ENCODE measurements at places on chromosomes 7 and 10.

- peak; percentile 83 for DNase-seq
These were observed 234.6 kb downstream of the DIP2C start for GRCh38 chr10:454860-455259.

- DNase-seq, result no peak
These were observed 67.6 kb upstream of the C1GALT1 start for GRCh38 chr7:7114575-7115291.

GRCh38 chr10:77907900-77908717 is 18.4 kb downstream of the DLG5 start:
- no peak for DNase-seq

GRCh38 chr7:50366311-50366710 is 61.8 kb downstream of the IKZF1 start:
- no peak for DNase-seq

- DNase-seq, result no peak
These were observed 165.9 kb upstream of the PLXNA4 start for GRCh38 chr7:132742189-132742612.

DNA sequence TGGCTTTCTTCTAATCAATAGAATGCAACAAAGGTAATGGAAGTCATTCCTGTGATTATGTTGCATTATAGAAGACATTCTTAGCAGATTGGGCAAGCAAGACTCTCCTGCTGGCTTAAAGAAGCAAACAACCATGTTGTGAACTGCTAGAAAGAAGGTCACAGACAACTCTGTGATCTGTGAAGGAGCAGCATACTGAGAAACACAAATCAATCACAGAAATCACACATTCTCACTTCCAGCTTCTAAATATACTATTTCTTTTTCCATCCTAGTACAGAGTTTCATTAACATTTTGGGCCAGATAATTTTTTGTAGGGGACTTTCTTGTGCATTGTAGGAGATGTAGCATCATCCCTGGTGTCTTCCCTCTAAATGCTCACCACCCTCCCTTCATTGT is 28.0 kb upstream of the PALS2 start:
- no peak for DNase-seq

DNA sequence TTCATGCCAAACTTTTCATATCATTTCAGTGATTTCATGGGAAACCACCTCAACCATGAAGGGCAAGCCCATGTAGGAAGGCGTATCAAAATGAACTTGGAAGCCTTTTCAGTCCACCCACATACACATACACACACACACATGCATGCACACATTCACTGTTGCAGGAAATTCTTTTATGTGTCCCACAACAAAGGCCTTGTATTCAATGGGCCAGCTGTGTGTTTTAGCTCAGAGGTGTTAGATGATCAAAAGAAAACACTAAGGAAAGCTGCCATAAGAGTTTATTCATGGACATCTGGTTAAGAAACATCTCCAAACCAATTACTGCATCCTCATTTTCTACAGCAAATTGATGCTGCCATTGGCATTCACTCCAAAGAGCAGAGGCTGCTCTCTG is 74.4 kb upstream of the STK17A start:
- DNase-seq, result no peak

DNA sequence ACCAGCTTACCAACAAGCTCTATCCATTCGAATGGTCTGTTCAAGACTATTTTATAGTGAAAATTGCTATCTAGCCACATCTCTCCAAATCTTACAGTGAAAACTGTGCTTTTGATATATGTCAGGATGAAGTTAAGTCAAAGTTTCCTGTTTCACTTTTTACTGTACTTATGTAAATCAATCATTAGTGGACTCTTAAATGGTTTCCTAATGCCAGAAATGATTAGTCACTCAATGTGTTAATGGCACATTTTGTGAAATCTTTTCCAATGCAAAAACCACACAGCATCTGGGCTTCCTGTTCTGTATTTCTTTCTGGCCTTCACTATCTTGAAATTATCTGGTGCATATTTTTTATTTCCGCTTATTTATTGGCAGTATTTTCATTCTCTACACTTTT is 87.3 kb upstream of the STEAP1B start:
- no peak for DNase-seq
